Posterior vena cava (tissue), 2 donors: ENCODE measurements at places on chromosomes 3 and 15.
A peak's percentile ranks its signal among the peaks of the same experiment; 100 is the strongest.

DNA sequence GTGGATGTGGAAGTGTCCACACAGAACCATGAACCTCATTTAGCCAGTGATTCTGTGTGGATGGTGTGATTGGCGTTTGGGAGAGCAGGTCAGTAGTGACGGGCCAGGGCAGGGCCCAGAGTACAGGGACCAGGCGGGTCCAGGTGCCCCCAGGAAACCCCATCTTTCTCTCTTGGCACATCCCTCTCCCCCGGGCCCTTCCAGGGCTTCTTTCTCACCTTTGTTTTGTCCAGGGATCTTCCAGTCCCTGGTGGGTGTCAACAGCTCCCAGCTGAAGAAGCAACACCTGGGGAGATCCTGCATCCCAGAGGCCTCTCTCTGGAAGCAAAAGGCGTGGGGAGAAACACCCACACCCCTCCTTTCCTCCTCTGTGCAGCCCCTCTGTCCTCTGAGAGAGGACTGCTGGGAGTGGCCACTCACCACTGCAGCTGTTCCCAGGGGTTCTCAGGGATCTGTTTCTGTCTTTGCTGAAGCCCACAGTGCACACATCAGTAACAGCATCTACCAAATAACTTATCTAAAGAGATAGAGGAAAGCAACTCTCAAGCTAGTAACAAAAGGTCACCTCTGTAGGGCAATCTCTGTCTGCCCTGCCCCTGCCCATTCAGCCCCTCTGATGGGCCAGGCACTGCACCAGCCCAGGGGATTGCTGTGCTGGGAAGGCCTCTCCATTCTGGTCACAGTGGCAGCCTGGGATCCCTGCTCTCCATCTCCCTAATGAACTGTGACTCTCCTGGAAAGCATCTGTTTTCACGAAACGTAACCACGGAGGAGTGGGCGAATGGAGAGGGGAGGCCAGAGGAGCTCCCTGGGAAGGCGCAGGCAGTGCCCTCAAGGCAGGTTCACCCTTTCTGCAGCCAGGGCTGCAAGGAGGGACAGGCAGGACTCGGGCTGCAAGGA lies 98.3 kb upstream of the ALDH1A3 start:
- DNase-seq: peak; percentile 47

- DNase-seq: no peak
These were observed 29.9 kb downstream of the CGNL1 start for GRCh38 chr15:57406062-57406772.

- DNase-seq: peak; percentile 67
These were observed 7.0 kb upstream of the KLF15 start for GRCh38 chr3:126364130-126364695.

- DNase-seq: no peak
These were observed 30.7 kb downstream of the EIF4E3 start for GRCh38 chr3:71694358-71694999.

DNA sequence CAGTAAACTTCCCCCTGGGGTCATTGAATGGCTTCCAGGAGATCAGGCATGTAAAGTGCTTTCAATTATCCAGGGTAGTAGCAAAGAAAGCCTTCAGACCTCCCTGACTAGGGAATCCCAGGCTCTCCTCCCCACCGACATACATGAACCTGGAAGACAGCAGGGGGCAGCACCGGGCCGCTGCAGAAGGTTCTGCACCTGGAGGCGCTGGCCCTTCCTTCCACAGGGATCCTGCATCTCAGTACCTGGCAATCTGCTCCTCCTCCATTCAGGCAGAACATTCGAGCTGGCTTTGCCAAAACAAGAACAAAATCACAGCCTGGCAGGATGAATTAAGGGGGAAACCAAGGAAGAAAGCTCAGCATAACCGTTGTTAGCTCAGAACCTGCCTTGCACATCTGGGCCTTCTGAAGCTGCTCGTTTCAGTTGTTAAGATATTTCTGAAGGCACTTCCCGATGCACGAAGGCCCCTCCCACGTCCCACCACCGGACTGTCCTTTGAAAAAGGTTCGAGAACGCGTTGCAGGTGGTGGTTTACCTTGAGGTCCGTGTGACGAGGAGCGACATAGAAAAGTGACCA lies 237.7 kb downstream of the SLCO3A1 start:
- DNase-seq: no peak

DNA sequence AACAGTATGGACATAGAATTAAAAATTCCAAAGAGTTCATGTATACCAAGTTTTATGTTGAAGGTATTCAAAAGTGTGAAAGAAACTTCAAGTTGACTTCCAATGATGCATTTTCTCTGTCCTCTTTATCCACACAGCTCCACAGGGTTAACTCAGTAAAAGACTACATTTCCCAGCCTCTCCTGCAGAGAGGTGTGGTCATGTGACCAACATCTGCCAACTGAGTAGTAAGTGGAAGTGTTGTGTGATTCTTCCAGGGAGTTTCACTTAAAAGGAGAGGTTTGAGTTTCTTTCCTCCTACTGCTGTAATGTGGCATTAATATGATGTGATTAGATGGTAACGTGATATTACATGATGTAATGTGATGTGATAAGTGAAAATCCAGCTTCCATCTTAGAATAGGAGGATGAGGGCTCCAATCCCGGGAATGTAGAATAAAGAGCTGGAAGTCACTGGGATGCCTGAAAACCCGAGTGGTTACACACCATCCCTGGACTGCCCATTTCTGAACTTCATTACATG lies 280.6 kb downstream of the ARRDC4 start:
- no peak for DNase-seq

- no peak for DNase-seq
These were observed 74.6 kb upstream of the ADPGK start for GRCh38 chr15:72858205-72858604.

DNA sequence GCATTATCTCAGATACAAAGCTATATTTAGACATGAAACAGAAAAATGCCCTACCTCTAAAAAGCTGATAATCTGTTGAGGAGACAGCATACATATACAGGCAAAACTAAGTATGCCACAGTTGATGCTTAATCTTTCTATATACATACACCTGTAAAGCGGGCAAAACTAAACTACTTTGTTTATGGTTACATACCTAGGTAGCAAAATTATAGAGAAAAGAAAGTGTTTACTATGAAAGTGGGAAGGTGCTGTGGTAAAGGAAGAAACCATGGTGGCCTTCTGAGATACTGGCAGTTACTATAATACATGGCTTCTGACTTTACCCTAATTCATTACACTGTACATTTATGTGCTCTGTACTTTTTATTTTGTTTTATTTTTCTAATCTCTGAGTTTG lies 36.0 kb upstream of the NR1I2 start:
- DNase-seq: no peak

DNA sequence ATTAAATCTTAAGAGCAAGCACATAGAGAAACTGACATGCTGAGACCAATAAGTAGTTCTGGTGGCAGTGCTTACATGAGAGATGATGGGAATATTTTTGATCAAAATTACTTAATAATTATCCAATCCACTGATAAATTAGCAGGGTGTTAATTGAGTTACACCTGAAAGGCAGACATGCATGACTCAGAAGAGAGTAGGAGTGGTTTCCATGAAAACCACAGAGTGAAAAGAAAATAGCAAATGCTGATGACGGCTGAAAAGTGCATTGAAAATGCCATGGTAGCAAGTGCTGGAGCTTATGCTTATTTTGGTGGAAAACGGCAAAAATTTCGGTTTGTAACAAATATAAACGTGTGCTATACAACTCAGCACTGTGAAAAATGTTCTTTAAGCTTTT lies 267.8 kb upstream of the LRRN1 start:
- no peak for DNase-seq

- DNase-seq: no peak
These were observed 27.5 kb downstream of the RAB6B start for GRCh38 chr3:133868186-133868585.

DNA sequence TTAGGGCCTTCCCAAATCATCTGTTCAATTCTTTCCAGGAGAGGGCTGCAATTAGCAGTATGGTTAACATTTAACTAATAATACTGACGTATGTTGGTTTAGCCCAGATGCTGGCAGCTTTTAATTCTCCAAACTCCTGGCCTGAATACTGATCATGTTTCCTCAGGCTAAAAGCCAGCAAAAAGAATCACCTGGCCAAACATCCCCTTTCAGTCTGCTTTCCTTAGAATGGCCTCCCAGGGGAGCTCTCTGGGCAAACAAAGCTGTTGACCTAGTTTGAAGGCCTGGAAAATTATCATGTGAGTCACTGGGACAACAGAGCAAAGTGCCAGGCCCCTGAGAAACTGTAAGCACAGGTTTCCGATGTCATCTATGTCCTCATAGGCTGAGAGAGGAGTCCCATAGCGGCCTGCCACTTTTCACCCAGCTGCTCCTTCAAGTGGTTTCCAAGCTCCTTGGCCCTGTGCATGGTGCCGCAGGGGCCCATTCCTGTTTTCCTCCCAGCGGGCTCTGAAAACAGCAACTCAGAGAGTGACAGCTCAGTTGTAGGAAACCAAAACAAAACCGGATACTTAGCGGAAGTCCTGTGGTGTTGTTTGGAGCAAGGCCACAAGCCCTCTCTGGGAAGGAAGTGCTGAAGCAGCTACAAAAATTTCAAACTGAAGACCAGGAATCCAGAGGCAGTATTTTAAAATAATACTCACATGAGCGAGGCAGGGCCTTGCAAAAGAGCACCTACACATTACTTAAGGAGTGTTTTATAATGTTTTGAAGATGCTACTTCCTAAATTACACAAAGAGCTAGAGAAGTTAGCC lies 36.5 kb upstream of the RAB11A start:
- peak; percentile 92 for DNase-seq

GRCh38 chr3:101898752-101899169 lies 49.4 kb downstream of the NFKBIZ start:
- DNase-seq: no peak

DNA sequence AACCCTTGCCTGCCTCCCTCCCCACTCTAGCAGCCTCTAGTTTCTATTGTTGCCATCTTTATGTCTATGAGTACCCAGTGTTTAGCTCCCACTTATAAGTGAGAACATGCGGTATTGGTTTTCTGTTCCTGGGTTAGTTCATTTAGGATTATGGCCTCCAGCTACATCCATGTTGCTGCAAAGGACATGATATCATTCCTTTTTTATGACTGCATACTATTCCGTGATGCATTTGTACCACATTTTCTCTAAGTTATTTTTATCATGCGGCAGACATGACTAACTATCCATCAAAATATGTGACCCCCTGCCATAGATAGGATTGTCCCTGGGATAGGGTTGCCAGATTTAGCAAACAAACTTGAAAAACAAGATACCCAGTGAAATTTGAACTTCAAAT lies 58.4 kb downstream of the NR1D2 start:
- DNase-seq: no peak

DNA sequence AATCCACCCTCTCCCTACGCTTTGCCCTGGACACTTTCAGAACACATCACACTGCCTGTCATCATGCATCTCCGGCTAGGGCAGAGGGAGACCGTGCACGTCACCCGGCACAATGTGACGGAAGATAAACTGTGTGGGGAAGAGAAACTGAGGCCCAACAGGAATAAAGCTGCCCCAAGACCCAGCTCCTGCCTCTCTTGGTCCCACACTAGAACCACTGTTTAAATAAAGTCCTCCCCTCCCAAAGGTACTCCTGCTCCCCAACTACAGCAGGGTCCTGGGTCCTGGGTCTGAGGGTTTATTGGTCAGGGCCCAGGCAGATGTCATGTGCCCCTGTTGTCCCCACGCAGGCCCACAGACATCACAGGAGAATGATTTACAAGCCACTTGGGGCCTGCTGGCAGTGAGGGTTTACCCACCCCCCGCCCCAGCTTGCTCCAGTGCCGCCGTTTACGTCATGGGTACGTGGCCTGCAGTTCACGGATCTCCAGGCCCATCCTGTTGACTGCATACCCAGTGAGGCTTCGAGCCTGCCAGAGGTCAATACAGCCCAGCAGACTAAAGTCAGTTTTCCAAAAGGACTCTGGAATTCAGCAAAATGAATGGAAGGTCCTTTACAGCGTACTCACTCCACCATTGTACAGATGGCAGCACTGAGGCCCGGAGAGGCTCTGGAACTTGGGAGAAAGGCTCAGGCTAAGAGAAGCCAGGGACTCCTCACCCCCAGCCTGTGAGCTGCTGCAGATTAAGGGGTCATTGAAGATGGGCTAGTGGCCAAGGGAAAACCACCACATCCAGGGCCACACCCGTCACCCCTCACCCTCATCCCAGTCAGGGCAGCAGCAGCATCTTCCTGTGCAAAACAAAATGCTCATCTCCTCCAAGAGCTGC lies 23.2 kb downstream of the ALS2CL start:
- DNase-seq: peak; percentile 35

DNA sequence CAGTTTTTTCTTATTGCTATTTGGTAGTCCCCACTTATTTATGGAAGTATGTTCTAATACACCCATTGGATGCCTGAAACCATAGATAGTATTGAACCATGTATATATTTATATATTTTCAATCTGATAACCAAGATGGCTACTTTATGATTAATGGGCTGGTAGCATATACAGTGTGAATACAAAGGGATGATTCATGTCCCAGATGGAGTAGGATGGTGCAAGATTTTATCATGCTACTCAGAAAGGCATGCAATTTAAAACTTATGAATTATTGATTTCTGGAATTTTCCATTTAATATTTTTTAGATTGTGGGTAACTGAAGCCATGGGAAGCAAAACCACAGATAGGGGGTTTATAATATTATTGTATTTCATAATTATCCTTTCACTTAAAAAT lies 35.2 kb downstream of the AP4E1 start:
- no peak for DNase-seq

- DNase-seq: no peak
These were observed 84.3 kb upstream of the SPATA16 start for GRCh38 chr3:173225351-173225750.

GRCh38 chr3:71554649-71555048 lies 28.9 kb downstream of the FOXP1 start:
- no peak for DNase-seq

DNA sequence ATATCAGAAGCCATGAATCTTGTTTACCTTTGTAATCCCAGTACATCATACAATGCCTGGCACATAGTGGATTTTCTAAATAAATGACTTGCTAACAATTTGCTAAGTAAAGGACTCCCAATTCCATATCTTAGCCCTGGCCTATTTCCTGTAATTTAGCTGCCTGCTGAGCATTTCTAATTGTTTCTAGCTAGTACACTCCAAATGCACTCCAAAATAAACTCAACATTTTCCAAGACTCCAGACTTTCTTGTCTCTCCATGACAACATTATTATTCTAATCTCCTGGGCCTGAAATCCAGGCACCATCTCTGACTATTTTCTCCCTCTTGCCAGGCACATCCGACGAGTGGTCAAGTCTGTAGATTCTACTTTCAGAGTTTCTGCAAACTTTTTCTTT lies 773.5 kb downstream of the SQOR start:
- DNase-seq: no peak

DNA sequence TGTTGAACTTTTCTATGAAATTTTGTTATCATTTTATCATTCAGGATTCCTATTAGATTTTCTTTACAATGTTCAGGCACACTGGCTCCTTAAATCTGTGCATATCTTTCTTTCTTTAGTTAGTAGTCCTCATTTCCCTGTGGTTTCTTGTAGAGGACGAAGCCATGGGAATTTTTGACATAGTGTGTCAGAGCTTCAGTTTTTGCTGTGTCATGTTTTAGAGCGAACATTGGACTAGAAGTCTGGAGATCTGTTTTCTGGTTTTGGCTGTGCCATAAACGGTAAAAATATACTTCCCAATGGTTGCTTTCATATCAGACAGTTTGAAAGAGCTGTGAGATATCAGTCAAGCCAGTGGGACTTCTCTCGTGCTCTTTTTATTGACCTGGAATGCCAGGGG lies 105.2 kb downstream of the CHCHD4 start:
- no peak for DNase-seq

- DNase-seq: no peak
These were observed 334.8 kb downstream of the ERC2 start for GRCh38 chr3:56133423-56133822.

GRCh38 chr15:53974813-53975212 lies 3.4 kb upstream of the UNC13C start:
- DNase-seq: no peak
